ENCODE measurements at places on chromosomes 3 and 15. TPM values are rescaled to one million over a fixed set of nuclear protein-coding genes. Genes with fewer than 3 reads are reported as not detected.

DNA sequence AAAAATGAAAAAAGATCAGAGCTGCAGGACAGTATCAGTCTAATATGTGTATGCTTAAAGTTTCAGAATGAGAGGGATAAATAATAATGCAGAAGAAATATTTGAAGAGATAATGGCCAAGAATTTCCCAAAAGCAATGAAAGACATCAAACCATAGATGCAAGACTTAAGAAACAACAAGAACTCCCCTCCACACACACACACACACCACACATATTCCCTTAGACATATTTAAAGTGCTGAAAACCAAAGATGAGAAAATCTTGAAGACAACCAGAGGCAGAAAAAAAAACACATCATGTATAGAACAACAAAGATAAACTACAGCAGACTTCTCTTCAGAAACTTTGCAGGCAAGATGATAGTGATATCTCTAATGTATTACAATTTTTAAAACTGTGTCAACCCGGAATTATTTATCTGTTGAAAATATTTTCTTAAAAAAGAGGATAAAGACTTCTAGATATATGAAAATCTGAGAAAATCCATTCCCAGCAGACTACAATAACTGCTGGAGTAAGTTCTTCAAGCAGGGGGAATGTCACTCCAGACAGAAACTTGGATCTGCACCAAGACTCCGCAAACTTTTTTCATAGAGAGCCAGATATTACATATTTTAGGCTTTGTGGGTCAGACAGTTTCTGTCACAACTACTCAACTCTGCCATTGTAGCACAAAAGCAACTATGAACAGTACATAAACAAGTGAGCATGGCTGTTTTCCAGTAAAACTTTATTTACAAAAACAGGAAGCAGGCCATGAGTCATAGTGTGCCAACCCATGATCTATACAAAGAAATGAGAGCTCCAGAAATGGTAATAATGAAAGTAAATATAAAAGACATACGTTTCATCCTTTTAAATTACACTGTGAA lies 223.4 kb upstream of the CGNL1 start:
- no peak for DNase-seq

The STX19 gene
- polyA plus RNA-seq = 0.58 TPM

The GHSR gene
- not detected for polyA plus RNA-seq

GRCh38 chr3:3260870-3261269 lies 81.4 kb upstream of the CRBN start:
- DNase-seq = no peak

DNA sequence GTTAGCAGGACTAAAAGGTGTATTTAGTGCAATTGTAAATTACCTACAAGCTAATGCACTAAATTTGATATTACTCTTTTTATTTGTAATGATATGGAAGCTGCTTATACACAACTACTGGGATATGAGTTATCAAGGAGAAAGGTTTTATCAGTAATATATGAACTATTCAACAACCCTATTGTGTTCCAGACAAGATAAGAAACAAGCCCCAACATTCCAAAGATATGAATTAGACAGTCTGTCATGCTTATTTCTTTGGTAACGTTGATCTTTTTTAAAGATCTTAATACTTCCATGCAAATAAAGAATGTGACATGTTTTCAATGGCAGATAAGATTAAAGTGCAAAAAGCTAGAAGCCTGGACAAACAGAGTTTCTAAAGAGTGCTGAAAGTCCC lies 314.0 kb upstream of the THBS1 start:
- no peak for DNase-seq

The LSMEM2 gene
- 0.69 TPM for polyA plus RNA-seq

GRCh38 chr15:33068511-33068990 lies 126.0 kb downstream of the FMN1 start:
- peak; percentile 58 for DNase-seq

- peak; percentile 30 for DNase-seq
These were observed 458.4 kb upstream of the ADAMTS9 start for GRCh38 chr3:65146179-65146578.

DNA sequence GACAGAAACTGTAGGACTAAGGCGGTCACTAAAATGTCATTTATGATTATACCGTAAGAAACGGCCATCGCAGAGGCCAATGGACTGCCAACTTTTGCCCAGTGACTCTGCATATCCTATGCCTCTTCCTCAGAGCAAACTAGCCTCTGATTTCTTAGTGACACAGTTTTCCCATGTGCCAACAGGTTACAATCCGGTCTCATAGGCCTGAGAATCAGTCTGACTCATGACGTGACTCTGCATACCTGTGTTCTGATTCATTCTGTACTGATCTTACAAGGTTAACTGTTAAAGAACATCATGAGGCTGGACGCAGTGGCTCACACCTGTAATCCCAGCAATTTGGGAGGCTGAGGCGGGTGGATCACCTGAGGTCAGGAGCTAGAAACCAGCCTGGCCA lies 17.8 kb downstream of the RUBCN start:
- no peak for DNase-seq

GRCh38 chr3:170701696-170702678 lies 116.1 kb upstream of the SLC7A14 start:
- DNase-seq = no peak

GRCh38 chr3:66101901-66102300 lies 63.2 kb upstream of the MAGI1 start:
- DNase-seq = no peak

GRCh38 chr15:43329217-43329959 lies 985 bp downstream of the LCMT2 start:
- peak; percentile 20 for DNase-seq

- DNase-seq = no peak
These were observed 817.4 kb upstream of the LMCD1 start for GRCh38 chr3:7684182-7684715.

The SSUH2 gene
- 4.6 TPM for polyA plus RNA-seq

The GOLGA6A gene
- polyA plus RNA-seq = not detected

DNA sequence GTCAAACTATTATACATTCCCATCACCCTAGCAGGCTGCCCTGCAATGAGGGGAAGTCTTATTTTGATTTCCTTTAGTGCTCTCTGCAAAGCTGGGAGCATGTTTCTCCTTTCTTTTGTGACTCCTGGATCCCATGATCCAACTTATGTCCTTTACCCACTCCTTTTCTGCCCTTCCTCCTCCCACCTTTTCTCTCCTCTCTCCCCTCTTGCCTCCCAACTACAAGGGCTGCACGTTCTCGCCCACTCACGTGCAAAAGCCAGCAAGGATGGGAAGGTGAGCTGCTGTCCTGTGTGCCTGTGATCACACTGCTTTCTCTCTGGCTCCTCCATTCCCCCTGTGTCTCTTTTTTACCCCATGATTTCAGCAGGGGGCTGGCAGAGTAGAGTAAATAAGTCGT lies 6.1 kb downstream of the VIPR1 start:
- DNase-seq = no peak

- no peak for DNase-seq
These were observed 503.4 kb upstream of the CBLB start for GRCh38 chr3:106371971-106372805.

The AGTR1 gene
- 17.7 TPM for polyA plus RNA-seq

The GPR176 gene
- 15.1 TPM for polyA plus RNA-seq

- DNase-seq = no peak
These were observed 66.8 kb downstream of the CHRNA7 start for GRCh38 chr15:32096916-32097617.

- no peak for DNase-seq
These were observed 102.9 kb downstream of the PLCH1 start for GRCh38 chr3:155641956-155642355.

The ECE2 gene
- polyA plus RNA-seq = 0.04 TPM

GRCh38 chr15:31342381-31342780 lies 15.7 kb downstream of the KLF13 start:
- DNase-seq = no peak

The LTK gene
- polyA plus RNA-seq = 2.9 TPM

DNA sequence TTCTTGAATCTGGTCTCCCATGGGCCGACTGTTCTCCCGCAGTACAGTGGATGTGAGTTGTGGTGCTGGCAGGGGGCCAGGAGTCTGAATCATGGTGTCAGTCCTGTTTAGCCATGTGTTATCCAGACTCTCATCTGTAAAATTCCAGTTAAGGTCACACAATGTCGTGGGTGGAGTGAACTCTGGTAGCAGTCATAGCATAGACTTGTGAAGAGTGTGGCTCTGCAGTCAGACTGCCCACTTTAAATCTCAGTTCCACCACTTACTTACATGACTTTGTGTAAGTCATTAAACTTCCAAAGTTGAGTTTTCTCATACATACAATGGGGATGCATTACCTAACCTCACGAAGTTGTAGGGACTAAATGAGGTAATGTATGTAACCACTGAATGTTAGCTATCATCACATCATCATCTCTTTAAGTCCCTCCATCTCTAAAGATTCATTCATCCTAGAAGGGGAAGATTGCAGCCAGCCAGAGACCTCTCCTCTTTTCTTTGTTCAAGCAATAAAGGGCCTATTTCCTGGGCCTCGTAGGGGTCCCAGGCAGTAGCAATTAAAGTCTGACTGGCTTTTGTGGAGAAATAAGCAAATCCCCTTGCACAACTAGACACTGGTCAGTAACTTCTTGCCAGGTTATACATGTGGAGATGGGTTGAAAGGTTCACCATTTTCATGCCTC lies 93.9 kb downstream of the PCCB start:
- DNase-seq = peak; percentile 14

The CA12 gene
- polyA plus RNA-seq = 123 TPM

DNA sequence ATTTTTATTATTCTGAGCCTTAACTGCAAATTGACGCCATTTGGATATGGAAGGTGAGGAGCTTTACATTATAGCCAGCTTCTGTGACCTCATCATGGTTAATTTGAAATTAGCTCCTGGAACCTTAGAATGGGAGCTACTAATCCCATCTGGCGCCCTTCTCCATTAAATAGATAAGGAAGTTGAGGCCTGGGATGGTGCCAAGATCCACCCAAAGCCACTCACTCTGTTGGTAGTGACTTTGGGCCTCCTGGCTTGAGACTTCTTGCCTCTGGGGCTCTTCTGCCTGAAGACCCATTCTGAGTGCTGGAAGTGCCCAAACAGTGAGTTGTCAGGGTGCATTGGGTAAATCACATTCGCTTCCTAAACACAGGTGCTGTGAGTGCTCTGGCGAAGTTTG lies 12.0 kb upstream of the HMCES start:
- no peak for DNase-seq

- DNase-seq = no peak
These were observed 155.0 kb downstream of the DUT start for GRCh38 chr15:48486228-48486627.

The CHRNA7 gene
- 26.2 TPM for polyA plus RNA-seq

DNA sequence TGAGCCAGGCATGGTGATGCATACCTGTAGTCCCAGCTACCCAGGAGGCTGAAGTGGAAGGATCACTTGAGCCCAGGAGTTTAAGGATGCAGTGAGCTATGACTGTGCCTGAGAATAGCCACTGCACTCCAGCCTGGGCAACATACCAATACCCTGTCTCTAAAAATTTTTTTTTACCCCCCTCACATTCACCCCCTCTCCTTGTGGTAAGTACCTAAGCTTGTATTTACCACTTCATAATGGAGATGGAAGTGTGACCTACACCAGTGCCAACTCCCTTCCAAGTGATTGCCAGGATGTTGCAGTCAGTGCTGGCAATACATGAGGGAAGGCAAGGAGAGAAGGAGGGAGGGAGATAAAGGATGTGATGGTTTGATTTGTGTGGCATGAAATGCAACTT lies 84.2 kb downstream of the LRRC28 start:
- DNase-seq = no peak

GRCh38 chr3:72317491-72317890 lies 530.8 kb downstream of the SHQ1 start:
- DNase-seq = no peak

The A4GNT gene
- 2.8 TPM for polyA plus RNA-seq

DNA sequence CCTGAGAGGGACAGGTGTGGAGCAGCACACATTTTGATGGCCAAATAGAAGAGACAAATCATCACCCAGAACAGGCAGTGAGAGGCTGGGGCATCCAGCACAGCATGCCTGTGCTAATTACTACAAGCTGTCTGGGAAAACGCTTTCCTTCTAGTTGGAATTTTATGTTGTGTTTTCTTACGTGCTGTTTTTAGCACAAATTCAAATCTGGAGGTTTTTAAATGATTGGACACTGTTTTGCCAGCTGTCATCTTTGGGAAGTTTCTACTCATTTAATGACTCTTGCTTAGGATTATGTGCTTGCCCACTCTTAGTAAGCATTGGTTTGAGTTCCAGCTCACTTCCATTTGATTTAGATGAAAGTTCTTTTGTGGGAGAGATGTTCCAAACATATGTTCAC lies 43.5 kb downstream of the EAF1 start:
- no peak for DNase-seq

The RAD51 gene
- 14.4 TPM for polyA plus RNA-seq

DNA sequence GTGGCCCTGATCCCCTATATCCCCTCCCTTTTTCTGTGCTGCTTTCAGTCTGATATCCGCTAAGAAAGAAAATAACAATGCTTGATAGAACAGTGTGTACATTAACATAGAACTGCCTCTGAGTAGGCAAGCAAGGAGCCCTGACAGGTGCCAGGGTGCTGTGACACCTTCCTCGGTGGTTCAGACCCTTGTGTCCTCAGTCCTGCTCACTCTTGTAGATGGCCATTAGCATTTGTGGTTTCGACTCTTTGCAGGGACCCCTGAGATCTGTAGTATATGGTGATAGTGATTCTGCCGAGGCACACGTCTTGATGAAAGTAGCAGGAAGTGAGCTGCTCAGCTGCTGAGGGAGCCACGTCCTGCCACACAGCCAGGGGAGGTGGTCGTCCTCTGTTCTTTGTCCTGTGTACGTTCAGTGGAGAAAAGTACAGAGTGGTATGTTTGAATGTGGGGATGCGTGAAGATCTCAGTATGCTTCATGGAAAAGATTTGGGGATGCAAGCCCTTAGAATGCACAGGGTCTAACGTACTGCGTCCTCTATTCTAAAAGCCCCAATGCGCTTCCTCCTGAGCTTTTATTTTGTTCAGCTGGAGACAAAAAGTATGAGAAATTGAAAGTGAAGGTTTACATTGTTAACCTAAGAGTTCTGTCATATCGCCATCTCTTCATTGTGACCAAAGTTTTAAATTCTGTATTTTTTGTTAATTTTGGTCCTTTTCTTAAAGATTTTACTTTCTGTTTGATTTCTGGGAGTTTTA lies 35.4 kb downstream of the PXYLP1 start:
- DNase-seq = no peak

The NGRN gene
- polyA plus RNA-seq = 113 TPM

- no peak for DNase-seq
These were observed 5.2 kb downstream of the LCMT2 start for GRCh38 chr15:43325039-43325684.

DNA sequence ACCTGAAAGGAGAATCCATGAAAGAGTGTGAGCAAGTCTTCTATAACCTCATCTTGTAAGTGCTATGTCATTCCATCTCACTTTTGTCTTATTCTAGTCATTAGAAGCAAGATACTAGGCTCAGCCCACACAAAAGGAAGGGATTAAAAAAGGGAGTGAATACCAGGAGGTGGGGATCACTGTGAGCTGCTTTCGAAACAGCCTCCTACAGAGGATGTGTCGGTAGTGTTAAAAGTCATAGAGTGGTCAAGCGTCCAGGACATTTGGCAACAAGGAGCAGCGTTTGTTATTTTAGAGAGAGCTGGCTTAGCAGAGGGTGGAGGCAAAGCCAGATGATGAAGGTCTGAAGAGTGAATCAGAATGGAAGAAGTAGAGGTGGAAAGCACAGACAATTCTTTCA lies 11.7 kb upstream of the ZNF148 start:
- DNase-seq = no peak
